ENCODE measurements at places on chromosomes 11 and 22.

GRCh38 chr22:27378311-27378800 is 423.2 kb downstream of the MN1 start:
- no peak for DNase-seq

- no peak for DNase-seq
These were observed 89.5 kb downstream of the TRIM44 start for GRCh38 chr11:35752115-35752514.

DNA sequence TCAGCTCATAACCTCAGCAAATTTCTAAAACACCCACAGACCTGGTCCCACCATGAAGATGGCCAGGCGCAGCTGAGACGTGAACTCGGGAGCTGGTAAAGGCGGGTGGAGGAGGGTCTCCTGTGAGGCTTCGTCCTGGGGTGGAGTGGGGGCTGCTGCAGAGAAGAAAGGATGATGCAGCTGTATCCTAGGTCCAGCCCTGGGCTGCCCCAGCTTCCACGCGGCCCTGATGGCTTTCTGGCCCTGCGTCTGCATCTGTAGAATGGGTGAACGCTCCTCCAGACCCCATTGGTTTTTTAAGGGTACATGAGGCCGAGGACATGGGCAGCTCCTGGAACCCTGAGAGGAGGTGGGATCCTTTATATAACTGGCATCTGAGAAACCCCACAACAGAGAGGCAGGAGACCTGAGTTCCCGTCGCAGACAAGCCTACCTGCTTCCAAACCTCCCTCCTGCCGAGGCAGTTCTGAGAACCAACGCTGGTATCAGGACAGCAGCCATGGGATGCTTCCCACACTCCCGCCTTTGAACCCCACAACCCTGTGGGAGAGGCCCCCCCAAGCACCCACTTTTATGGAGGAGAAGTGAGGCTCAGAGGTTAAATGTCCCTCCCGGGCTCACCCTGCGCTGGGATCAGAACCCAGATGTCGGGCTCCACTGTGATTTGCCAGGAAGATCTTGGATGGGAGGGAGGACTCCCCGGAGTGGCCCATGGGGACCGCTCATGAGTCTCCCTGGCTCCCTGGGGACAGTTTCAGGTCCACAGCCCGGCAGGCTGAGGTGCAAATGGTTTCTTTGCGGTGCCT is 55.2 kb upstream of the FGF3 start:
- no peak for DNase-seq

- DNase-seq = no peak
These were observed 21.5 kb upstream of the CBX7 start for GRCh38 chr22:39173787-39174497.

DNA sequence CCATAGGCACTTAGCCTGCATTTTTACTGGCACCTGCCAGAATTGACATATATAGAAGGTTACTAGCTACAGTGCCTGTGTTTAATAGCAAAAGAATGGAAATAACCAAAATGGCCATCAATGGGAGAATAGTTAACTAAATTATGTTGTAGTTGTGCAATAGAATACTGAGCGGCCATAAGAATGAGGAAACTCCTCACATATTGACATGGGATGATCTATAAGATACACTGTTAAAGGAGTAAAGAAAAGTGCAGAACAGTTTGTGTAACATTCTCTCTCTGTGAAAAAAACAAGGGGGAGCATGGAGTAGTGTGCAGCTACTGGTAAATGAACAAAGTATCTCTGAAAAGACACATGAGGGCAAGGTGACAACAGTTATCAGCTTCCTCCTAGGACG is 21.5 kb downstream of the ARAP1 start:
- no peak for DNase-seq

DNA sequence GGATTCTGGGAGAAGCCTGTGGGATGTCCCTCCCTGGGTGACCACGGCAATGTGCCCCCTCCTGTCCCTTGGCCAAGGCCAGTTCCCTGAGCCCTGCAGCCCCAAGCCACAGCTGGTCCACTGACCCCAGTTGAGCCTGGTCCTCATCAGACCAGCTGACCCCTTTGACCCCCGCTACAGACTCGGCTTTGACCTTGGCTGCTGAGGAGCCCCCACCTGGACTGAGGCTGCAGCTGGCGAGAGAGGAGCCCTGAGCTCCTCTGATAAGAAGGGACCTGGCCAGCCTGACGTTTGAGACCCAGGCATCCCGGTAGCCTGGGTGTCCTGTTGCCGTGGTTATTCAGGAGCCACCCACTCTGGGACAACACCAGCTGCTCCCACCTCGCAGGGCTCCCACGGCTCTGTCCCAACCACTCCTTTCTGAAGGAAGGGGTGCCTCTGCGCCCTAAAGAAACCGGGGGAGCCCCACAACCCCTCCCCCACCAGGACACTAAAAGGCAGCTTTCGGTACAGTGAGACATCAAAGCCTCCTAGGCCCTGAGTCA is 3.0 kb downstream of the ASCL2 start:
- DNase-seq = no peak

- DNase-seq = no peak
These were observed 6.0 kb downstream of the TMEM123 start for GRCh38 chr11:102446606-102447005.

DNA sequence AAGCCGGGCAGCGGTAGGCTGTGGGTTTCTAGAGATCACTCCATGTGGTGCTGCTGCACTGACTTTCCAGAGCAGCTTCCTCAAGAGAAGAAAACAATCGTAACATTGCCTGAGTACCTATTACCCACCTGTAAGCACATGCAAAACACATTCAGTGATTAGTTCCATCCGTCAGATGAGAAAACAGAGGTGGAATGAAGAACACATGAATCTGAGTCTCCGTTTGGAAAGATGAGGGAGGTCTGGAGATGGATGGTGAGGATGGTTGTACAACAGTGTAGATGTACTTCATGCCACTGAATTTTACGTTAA is 7.5 kb upstream of the SLCO2B1 start:
- no peak for DNase-seq

DNA sequence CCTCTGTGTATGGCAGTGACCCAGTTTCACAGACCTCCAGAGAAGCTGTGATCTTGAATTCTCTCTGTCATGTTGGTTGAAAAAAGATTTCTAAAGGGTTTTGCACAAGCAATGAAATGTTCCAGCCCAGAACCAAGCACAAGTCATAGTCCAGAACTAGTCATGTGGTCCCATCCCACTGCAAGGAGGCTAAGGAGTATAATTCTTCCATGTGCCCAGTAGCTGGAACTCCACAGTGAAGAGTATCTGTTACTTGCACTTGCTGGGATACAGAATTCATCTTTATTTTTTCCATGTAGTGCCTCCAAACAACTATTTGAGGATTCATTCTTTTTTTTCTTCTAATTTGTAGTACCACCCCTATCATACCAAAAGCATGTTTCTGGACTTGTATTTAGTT is 9.9 kb upstream of the MMP8 start:
- DNase-seq = no peak

DNA sequence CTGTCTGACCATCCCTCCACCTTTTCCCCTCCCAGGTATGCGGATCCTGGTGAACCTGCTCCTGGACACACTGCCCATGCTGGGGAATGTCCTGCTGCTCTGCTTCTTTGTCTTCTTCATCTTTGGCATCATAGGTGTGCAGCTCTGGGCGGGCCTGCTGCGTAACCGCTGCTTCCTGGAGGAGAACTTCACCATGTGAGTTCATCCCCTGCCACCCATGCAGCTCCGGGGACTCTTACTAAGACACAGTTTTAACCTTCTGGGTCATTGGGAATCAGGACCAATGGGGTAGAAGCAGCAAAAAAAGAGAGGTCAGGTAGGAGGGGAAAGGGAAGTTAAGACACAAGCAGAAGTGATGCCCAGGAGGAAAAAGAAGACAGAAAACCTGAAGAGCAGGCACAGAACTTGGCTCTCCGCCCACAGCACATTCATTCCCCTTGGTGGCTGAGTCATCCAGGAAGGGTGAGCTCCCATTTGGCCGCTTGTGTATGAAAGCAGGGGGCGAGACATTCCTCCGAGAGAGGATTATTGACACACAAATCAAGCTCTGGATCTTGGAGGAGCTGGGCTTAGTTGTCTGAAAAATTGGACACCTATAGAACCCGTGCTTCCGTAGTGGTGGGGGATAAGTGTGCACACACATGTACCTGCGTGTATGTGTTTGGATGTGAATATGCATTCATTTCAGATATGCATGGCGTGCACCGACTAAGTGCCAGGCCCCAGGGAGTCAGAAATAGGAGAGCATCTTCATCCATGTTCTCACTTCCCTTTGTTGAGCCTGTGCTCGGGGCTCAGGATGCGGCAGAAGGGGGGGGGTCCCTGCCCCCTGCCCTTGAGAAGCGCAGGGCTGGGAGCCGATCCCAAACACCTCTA is 64.2 kb downstream of the CACNA1I start:
- DNase-seq = peak; percentile 25

- DNase-seq = no peak
These were observed 533.6 kb upstream of the API5 start for GRCh38 chr11:42778193-42778592.

DNA sequence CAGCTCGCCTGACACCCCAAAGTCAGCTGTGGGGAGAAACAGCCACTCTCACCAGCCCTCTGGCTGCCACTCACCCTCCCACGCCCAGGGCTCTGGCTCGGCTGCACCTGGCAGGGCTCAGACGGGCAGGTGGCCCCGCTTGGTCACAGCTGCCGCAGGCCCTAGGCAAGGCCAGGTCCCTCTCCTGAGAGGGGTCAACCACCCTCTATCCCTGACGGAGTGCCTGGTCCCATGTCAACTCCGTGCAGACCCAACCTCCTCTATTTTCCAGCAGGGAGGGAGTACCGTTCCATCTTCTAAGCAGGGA is 1.9 kb downstream of the MAP4K2 start:
- no peak for DNase-seq

GRCh38 chr11:120023120-120023519 is 114.8 kb downstream of the TRIM29 start:
- no peak for DNase-seq

DNA sequence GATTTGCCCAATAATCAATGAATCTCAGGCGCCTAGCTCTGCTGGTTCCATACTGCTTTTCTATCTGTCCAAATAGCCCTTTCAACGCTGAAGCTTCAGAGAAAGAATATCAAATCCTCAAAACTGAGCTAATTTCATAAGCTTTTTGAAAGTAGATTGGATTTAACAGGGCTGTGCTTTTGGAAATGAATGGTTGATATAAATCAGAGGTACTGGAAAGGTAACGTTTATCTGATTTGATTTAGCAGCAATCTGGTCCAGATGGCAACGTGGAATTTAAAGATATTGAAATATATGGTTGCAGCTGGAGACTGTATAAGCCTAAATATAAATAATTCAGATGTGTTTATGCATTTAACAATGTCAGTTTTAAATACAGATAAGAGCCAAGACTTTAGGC is 229.5 kb upstream of the MPPED2 start:
- DNase-seq = no peak

GRCh38 chr22:39090426-39091064 is 6.5 kb upstream of the APOBEC3H start:
- DNase-seq = no peak

- DNase-seq = peak; percentile 70
These were observed 4.1 kb upstream of the PLAAT2 start for GRCh38 chr11:63567044-63567840.

DNA sequence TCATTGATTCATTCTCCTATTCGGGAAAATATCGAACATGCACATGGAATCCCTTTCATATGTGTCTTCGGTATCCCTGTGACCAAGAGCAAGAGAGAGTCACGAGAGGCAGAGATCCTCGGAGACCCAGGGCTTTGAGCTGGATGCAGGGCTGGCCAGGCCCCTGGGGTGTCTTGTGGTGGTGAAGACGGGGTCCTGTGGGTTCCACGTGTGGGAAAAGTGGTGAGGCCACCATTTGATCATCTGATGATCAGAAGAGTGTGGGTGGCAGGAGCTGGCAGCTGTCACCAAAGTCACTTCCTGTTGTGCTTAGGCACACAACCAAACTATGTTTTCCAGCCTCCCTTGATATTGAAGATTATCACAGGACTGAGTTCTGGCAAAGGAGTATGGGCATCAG is 94.0 kb downstream of the BRD1 start:
- DNase-seq = no peak

DNA sequence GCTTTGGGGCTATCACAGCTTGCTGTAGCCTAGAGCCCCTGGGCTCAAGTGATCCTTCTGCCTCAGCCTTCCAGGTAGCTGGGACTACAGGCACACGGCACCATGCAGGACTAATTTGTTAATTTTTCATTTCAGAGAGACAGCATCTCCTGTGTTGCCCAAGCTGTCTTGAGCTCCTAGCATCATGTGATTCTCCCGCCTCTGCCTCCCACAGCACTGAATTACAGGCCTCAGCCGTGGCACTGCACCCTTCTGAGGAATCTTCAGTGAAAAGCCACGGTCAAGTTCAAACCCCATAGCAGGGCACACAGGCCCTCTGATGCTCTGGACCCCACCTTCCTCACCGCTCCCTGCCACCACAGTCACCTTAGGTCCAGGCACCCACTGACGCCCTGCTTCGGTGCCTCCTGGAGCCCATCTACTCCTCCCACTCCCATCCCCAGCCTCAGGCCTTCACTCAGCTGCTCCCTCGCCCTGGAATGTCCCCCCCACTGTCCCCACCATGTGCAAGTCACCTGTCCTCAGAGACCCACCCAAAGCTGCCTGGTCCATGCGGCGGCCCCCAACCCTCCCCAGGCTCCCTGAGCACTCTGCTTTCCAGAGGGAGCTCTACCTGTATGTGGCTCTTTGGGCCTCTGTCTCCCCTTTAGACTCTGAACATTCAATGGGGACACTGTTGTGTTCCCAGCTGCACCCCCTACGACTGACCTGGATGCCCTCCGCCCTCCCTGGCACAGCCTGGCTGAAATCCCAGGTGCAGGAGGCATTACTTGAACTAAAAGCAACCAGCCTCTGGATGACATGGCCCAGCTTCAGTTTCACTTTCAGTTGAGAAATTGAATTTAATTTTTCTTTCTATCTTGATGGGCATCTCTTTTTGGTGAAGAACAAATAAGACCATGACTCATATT is 1.6 kb downstream of the APOL2 start:
- peak; percentile 74 for DNase-seq

DNA sequence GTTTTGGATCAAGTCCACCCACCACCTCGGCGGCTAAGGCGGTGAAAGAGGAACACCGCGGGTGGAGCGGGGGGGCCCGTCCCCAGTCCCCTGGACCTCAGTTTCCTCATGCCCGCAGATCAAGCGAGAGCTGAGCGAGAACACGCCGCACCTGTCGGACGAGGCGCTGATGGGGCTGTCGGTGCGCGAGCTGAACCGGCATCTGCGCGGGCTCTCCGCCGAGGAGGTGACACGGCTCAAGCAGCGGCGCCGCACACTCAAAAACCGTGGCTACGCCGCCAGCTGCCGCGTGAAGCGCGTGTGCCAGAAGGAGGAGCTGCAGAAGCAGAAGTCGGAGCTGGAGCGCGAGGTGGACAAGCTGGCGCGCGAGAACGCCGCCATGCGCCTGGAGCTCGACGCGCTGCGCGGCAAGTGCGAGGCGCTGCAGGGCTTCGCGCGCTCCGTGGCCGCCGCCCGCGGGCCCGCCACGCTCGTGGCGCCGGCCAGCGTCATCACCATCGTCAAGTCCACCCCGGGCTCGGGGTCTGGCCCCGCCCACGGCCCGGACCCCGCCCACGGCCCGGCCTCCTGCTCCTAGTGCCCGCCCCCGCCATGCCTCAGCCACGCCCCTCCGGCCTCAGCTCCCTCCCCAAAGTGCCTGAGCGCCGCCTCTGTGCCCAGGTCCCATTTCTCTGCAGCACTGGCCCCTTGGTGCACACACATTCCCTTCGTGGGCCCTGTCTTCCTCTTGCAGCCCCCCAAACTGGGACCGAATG is 12.7 kb downstream of the MAFF start:
- peak; percentile 50 for DNase-seq

Data from suppressor macrophage treated with lipopolysaccharide for 4 hours (primary cell).